Amniotic epithelial cell (primary cell): ENCODE measurements at places on chromosomes 2 and 18.

GRCh38 chr18:47944972-47945852 is 14.8 kb upstream of the SMAD2 start:
- peak; percentile 87 for DNase-seq

- no peak for DNase-seq
These were observed 52.0 kb downstream of the FEZ2 start for GRCh38 chr2:36545871-36546416.

GRCh38 chr2:115369400-115369799 is 927.0 kb downstream of the DPP10 start:
- peak; percentile 49 for DNase-seq

- peak; percentile 53 for DNase-seq
These were observed 447.2 kb upstream of the SPHKAP start for GRCh38 chr2:228628682-228629081.

- DNase-seq = no peak
These were observed 89.8 kb downstream of the PRKCE start for GRCh38 chr2:45741161-45741850.

DNA sequence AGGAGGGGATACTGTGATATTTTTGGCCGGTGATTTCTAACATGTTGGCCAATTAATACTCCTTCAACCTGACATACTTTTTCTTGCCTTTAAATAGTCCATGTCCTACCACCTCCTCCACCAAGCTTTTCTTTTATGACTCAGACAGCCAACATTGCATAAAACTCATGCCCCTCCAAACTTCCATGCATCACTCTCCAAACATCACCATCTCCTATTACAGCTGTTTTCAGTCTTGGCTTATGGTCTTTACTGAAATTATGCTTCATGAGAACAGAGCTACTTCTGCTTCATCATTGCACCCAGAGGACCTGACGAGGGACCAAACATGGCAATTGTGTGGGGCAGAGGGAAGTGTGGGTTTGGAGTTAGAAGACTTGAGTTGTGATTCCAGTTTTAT is 305.4 kb downstream of the LPIN1 start:
- peak; percentile 31 for DNase-seq

DNA sequence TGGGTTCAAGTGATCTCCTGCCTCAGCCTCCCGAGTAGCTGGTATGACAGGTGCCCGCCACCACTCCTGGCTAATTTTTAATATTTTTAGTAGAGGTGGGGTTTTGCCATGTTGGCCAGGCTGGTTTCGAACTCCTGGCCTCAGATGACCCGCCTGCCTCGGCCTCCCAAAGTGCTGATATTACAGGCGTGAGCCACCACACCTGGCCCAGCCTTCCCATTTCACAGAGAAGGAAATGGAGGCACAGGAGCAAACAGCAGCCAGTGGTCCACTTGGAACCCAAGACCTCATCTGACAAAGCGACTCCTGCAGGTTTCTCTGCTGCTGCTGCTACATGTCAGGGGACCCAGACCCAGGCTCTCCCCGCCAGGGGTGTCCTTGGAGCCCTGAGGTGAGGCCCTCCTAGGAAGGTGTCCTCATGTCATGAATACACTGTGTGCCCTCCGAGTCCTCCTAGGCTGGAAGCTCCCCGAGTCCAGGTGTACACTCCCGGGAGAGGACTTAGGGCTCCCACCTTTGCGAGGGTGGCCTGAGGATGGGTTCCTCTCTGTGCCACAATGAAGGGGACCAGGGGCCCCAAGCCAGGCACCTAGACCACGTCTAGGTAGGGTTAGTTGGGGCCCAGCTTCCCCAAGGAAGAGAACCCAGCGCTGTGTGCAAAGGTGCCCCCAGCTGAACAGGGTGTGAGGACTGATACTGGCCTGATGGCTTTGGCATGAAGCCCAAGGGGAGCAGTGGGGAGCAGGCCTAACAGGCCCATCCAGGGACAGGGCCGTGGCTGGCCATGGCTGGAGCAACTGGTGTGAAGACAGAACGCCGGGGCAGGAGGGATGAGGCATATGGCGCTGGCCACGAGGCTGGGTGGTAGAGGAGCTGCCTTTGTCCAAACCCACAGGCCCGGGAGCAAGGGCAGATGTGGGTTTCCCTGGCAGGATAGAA is 56.1 kb downstream of the HS6ST1 start:
- no peak for DNase-seq

- DNase-seq = no peak
These were observed 9.7 kb upstream of the RMC1 start for GRCh38 chr18:23493654-23494053.

GRCh38 chr18:12765586-12765985 is 62.7 kb downstream of the PSMG2 start:
- no peak for DNase-seq

- DNase-seq = peak; percentile 86
These were observed 27.1 kb downstream of the CREG2 start for GRCh38 chr2:101360232-101360631.

GRCh38 chr2:239978411-239978810 is 46.7 kb downstream of the NDUFA10 start:
- peak; percentile 84 for DNase-seq

DNA sequence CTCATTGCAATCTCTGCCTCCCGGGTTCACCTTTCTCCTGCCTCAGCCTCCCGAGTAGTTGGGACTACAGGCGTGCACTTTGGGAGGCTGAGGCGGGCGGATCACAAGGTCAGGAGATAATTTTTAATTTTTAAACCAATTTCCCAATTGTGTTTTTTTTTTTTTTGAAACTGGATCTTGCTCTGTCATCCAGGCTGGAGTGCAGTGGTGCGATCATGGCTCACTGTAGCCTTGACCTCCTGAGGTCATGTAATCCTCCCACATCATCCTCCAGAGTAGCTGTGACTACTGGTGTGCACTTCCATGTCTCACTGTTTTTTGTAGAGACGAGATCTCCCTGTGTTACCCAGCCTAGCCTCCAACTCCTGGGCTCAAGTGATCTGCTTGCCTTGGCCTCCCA is 49.3 kb downstream of the GLS start:
- no peak for DNase-seq

DNA sequence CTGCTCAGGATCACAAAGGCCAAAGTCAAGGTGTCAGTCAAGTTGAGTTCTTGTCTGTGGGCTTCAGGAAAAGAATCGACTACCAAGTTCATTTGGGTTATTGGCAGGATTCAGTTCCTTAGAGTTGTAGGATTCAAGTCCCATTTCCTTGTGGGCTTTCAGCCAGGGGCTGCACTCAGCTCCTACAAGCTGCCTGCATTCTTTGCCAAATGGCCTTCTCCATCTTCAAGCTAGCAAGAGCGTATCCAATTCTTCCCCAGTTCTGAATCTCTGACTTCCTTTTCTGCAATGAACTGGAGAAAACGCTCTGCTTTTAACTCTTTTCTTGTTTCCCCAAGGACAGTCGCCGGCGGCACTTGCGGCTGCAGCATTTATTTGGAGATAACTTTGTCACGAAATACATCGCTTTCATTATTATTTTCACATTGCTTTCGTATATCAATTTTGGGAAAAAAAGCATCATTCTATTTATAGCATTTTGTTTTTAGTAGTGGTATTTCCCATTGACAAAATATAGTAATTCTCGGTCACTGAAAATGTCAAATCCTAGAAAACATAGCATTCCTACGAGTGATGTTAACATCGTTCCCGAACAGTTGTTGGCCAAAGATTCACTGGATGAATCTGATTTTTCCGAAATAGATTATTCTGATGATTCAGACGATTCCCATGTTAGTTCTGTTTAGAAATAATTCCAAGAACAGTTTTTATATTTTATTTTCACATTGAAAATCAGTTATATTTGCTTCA is 59.6 kb upstream of the SERPINE2 start:
- no peak for DNase-seq

GRCh38 chr2:38438133-38438882 is 61.2 kb upstream of the ATL2 start:
- DNase-seq = no peak

DNA sequence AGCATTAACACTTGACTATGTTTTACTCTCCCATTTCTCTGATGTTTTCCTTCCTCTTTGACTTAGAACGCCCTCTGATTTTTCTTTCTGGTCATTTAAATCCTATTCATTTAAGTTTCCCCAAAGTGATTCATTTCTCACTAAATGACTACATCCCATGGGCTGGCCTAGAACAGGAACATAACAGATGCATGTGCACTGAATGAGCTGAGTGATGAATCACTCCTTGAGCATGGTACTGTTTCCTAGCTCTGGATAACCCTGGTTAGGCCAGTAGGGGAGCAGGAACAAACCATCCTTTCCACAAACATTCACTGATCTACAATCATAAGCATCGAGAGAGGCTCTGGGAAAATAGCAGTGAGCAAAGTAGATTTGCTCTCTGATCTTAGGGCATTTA is 221.9 kb upstream of the SETBP1 start:
- peak; percentile 27 for DNase-seq

DNA sequence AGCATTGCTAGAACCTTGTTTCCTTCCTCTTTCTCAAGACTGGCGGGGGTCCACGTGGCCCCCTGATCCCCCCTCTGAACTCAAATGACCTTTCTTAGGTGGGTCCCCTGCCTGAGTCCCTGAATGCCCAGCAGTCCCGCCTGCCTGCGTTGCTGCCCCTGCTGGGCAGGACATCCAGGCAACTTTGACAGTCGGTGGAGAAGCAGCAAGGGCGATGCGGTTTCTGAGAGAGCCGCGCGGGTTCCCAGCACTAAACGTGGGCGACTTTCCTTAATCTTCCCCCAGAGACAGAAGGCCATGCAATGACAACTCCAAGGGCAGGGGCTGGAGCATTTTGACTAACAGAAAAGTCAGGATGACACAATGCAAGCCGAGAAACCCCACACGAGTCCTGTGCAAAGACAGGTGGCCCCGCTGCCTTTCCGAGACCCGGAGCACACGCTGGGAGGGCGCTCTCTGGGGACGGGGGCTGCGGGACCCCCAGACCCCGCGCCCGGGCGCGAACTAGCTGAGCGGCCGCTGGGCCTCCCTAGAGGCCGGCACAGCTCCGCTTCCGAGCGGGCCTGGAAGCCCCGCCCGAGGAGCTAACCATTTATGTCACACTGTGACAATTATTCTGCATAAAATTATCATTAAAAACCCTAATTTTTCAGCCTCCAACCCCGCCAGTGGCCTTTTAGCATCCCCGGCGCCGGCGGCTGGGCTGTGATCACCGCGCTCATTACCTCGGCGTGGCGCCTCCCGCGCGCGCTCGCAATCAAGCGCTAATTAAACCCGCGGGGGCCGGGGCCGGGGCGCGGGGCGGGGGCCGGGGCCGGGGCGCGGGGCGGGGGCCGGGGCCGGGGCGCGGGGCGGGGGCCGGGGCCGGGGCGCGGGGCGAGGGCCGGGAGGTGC is 27.4 kb downstream of the ASB18 start:
- no peak for DNase-seq

- DNase-seq = no peak
These were observed 398.0 kb upstream of the DCC start for GRCh38 chr18:51941999-51942398.

GRCh38 chr2:12430407-12431133 is 286.2 kb upstream of the TRIB2 start:
- peak; percentile 42 for DNase-seq

DNA sequence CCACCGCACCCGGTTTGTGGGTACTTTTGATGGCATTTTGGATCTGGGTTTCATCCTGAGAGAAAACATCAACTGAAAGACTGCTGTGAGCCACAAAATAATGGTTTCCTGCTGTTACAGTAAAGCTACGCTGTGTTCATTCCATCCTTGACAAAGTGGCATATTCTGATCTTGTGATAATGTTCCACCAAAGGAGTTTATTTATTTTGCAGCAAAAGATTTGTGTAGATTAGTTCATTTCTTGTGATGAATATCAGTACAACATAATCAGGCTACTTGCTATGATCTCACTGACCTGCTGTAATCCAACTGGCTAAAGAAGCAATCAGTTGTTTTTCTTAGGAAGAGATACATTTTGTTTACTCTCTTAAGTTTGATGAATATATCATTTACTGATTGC is 45.0 kb downstream of the EEF1B2 start:
- peak; percentile 21 for DNase-seq

DNA sequence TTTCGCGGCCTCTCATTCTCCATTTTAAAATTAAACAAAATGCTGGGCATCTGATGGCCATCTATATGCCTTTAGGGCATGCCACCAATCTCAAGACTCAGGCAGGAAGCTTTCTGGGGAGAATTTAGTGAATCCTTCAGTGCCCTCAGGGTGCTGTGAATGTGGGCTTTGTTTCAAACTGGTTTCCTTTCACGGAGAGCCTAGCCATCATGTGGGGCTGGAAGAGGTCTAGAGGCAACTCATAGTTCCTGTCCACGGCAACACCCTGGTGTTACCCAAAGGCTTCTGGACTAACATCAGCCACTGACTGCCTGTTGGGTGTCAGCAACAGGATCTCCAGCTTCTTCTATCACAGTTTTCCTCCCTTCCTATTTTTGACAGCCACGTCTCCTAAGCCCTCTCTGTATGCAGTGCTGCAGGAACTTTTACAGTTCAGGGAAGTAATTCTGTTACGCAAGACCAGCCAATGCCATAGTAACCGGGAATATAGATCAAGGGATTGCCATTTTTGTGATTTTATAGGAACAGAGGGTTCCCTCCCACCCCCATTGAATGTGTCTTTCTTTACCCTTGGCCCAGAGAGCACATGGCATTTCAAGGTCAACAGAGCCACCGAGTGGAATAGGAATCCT is 7.9 kb upstream of the WDR33 start:
- DNase-seq = no peak

DNA sequence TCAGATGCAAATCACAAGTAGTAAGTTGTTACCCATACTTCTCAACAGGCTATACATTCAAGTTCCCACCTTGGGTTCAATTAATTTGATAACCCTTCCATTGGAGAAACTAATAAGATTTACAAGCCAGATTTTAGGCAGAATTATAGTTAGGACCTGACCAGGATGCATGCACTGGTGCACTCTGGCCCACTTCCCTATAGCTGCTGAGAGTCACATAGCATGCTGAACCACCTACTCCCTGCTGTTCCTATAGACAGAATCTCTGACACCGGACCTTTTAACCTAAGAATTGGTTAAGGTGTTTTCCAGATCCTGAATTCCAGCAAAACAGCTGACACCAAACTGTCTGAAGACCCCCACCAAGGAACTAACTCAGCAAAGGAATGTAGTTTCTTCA is 26.2 kb downstream of the FAM210A start:
- DNase-seq = no peak

- peak; percentile 52 for DNase-seq
These were observed 10.2 kb upstream of the THNSL2 start for GRCh38 chr2:88159955-88160415.

DNA sequence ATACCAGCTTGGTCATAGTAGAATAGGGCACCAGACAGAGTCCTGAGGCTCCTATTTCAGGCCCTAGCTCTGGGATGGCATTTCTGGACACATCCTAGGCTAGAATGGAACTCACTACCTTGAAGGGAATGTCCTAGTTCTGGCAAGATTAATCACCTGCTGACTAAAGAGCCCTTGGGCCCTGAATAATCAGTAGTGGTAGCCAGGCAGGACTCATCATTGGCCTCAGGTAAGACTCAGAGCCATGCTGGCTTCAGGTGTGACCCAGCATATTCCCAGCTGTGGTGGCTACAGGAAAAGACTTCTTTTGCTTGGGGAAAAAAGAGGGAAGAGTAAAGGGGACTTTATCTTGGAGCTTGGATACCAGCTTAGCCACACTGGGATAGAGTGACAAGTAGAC is 131.0 kb upstream of the SRD5A2 start:
- DNase-seq = no peak

- no peak for DNase-seq
These were observed 2.1 kb downstream of the PRPF40A start for GRCh38 chr2:152715112-152715511.
